ENCODE measurements at places on chromosomes 6 and 20. TPM values are rescaled to one million over a fixed set of nuclear protein-coding genes. Genes with fewer than 3 reads are reported as not detected.

DNA sequence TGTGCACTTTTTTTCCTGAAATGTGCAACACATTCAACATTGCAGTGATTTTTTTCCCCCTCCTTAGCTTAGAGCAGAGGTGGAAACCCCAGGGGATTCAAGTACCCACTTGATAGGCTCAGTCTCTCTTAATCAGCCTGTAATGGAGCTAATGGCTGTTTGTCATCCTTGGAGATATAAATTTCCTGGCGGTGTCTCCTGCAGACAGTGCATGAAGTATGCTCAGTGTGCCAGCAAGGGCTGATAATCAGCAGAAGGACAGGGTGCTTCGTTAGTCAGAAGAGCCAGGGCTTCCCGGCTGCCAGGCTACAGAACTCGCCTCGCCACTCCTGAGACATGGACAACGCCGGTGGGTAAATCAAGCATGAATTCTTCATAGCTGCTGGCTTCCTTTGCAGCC, 69.8 kb upstream of the PHACTR2 start:
- H3K4me1 ChIP-seq, result no peaks in the 10 kb centered on the region
- H3K36me3 ChIP-seq, result no peaks in the 10 kb centered on the region
- no peak overlapping the region for H3K4me3 ChIP-seq
- H3K27me3 ChIP-seq, result no peaks in the 10 kb centered on the region

DNA sequence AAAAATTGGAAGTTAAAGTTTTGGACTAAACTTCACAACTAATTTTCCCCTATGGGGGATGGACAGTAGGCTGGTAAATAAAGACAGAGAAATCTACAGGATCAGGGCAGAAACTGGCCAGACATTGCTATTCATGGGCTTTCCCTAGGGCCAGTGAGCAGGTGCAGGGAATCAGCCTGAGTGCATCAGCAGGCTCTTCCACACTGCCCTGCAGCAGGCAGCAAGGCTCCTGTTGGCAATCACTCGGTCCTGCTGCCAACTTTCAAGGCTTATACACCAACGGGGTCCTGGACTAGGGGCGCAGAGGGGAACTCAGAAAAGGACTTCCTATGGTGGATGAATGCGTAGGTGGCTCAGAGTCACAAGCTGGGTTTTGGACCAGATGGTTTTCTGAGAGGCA, 59.8 kb upstream of the NHSL1 start:
- H3K4me3 ChIP-seq, result no peak overlapping the region
- H3K27ac ChIP-seq, result no peak overlapping the region
- DNase-seq, result no peak
- H3K4me1 ChIP-seq, result peaks cover 12% of the 10 kb centered on the region
- H3K27me3 ChIP-seq, result no peaks in the 10 kb centered on the region

GRCh38 chr20:47727170-47727880, 58.0 kb downstream of the SULF2 start:
- H3K27me3 ChIP-seq, result no peaks in the 10 kb centered on the region
- DNase-seq, result no peak
- H3K27ac ChIP-seq, result no peak overlapping the region
- peaks cover 15% of the 10 kb centered on the region for H3K4me1 ChIP-seq
- H3K4me3 ChIP-seq, result no peak overlapping the region

DNA sequence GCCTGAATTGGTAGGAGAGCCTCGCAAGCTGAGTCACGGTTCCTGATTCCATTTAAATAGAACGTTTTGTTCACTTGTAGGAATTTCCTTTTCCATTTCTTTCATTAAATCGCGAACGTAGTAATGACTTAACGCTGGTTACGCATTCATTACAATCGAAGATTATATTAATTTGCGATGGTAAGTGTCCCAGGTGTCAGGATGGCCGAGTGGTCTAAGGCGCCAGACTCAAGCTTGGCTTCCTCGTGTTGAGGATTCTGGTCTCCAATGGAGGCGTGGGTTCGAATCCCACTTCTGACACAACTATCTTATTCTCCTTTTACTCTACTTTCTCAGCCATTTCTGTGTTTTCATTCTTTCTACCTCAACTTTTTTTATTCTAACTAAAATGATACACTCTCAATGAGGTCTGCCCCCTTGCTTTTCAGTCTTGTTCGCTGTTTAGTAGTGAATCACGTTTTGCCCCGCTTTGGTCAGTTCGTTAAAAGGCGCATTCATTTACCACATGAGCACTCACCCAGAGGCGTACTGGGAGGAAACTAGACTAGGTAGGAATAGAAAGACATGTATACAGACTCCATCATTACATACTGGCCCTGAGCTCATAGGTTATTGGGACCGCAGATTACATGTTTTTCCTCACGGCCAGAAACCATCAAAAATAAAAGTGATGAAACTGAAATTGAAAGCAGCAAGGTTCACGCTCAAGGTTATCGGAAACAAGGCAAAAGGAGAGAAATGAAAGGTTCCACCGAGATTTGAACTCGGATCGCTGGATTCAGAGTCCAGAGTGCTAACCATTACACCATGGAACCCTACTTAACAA, 17.3 kb upstream of the TRIM27 start:
- H3K4me1 ChIP-seq, result no peaks in the 10 kb centered on the region
- H3K4me3 ChIP-seq, result peak overlapping the region; percentile 68

GRCh38 chr6:109238396-109238795, 143.1 kb downstream of the CEP57L1 start:
- H3K4me1 ChIP-seq, result no peaks in the 10 kb centered on the region
- H3K27ac ChIP-seq, result no peak overlapping the region
- no peak for DNase-seq
- no peak overlapping the region for H3K4me3 ChIP-seq
- H3K36me3 ChIP-seq, result no peaks in the 10 kb centered on the region
- no peaks in the 10 kb centered on the region for H3K27me3 ChIP-seq

DNA sequence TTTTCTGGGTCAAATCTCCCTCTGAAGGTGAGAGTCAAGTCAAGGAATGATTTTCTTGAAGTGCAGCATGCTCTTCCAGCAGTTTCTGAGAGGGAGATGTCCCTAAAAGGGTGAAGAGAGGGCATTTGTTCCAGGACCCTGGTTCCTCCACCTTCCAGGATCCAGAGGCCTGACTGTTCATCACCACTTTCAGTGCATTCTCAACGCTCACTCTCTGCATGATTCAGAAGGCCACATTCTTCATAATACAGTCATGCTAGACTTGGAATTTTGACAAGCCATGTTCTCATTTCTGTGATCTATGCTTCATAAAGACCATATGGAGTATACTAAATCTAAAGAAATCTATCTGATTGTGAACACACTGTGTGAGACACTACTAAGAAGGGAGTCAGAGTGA, 85.1 kb downstream of the PDE7B start:
- no peak for DNase-seq
- H3K4me3 ChIP-seq, result no peak overlapping the region
- H3K4me1 ChIP-seq, result no peaks in the 10 kb centered on the region

- DNase-seq, result no peak
- no peaks in the 10 kb centered on the region for H3K4me1 ChIP-seq
- peaks cover 6% of the 10 kb centered on the region for H3K27me3 ChIP-seq
- H3K27ac ChIP-seq, result no peak overlapping the region
Measured at GRCh38 chr6:134642819-134643218, 307.1 kb downstream of the ALDH8A1 start.

DNA sequence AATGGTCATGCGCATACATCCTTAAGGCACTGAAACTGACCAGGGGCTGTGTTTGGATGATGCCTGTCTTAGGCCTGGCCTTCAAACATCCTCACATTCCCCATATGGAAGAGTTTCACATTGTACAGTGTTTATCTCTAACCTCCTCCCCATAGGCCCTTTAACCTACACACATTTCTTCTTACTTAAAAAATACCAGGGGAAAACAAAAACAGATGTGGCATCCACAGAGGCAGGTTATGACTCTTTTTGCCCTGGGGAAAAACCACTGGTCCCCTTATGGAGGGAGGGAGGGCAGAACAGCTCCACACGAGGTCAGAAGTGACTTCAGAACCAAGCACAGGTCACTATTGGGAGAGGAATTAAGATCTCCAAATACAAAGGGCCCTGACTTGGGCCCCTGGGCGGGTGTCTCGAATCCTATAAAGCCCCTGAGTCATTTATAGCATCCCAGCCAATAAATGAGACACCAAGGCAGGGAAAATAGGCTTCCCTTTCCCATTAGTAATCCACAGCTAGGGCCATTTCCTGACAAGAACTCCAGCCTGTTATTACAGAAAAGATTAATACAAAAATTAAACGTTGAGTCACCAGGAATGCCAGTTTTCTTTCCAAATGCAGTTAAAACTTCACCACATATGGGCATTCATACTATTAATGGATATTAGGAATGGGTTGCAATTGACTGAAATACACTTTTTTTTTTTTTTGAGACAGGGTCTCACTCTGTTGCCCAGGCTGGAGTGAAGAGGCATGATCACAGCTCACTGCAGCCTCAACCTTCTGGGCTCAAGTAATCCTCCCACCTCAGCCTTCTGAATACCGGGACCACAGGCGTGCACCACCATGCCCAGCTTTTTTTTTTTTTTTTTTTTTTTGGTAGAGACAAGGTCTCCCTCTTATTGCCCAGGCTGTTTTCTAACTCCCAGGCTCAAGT, 107.2 kb downstream of the ATP9A start:
- H3K27me3 ChIP-seq, result peaks cover 40% of the 10 kb centered on the region
- no peak overlapping the region for H3K27ac ChIP-seq
- no peak for DNase-seq
- H3K36me3 ChIP-seq, result no peaks in the 10 kb centered on the region
- no peak overlapping the region for H3K4me3 ChIP-seq

DNA sequence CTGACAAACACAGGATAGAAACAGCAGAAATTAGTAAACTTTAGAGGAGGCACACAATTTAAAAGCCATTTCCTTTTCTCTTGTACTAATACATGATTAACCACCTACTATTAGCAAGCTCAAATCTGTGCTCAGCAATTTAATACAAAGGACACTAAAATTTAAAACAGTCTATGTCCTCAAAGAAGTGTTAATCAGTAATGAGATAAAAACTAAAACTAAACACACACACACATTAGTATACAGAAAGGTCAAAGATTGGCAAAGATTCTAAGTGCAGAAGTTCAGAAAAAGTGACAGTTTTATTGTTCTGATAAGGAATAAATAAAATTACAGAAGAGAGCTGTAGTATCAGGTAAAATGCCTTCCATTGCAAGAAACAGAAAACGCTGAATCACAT, 73.9 kb upstream of the RUNX2 start:
- no peak overlapping the region for H3K4me3 ChIP-seq
- no peaks in the 10 kb centered on the region for H3K36me3 ChIP-seq
- H3K27ac ChIP-seq, result no peak overlapping the region
- H3K27me3 ChIP-seq, result no peaks in the 10 kb centered on the region

DNA sequence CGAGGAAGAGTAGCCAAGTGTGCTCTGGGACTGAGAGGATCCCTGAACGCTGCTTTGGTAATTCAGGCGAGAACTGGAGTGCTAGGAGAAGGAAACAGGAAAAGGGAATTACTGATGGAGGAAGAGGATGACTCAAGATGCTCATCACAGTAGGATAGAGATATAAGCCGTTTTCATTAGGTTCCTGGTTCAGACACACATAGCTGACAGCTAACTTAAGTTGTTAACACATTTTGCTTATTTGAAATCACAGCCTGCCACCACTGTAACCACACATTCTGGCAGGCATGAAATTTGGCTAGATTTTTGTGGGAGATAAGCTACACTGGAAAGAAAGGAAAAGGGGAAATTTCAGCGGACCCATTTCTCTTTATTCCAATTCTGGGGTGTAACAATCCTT, 138.2 kb upstream of the SLC22A16 start:
- no peaks in the 10 kb centered on the region for H3K27me3 ChIP-seq
- peaks cover 13% of the 10 kb centered on the region for H3K4me1 ChIP-seq
- no peak overlapping the region for H3K4me3 ChIP-seq
- H3K36me3 ChIP-seq, result no peaks in the 10 kb centered on the region
- DNase-seq, result no peak

DNA sequence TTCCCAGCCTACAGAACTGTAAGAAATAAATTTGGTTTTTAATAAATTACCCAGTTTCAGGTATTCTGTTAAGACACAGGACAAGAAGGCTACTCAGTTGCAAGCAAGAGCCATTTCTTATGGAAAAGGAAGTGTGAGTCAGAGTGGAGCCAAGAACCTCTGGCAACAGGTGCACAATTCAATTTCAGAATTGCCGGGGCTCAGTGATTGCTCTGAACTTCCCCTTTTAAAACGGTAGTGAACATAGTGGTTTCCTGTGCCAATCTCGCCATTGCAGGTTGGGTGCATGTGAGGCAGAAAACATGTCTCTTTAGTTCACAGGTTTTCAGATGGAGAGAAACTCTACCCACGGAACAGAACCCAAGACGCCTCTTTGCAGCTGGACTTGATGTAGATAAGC, 16.4 kb downstream of the PIGT start:
- H3K27me3 ChIP-seq, result no peaks in the 10 kb centered on the region
- DNase-seq, result no peak
- H3K27ac ChIP-seq, result no peak overlapping the region
- H3K4me1 ChIP-seq, result 0 out of 2 replicates have a peak, but pooled peaks cover 2% of the 10 kb centered on the region
- peaks cover 3% of the 10 kb centered on the region for H3K36me3 ChIP-seq
- H3K4me3 ChIP-seq, result no peak overlapping the region

GRCh38 chr6:161242779-161243693, 30.8 kb downstream of the AGPAT4 start:
- peak; percentile 27 for DNase-seq
- no peak overlapping the region for H3K4me3 ChIP-seq
- H3K4me1 ChIP-seq, result peaks cover 4% of the 10 kb centered on the region
- no peak overlapping the region for H3K27ac ChIP-seq
- H3K27me3 ChIP-seq, result no peaks in the 10 kb centered on the region

DNA sequence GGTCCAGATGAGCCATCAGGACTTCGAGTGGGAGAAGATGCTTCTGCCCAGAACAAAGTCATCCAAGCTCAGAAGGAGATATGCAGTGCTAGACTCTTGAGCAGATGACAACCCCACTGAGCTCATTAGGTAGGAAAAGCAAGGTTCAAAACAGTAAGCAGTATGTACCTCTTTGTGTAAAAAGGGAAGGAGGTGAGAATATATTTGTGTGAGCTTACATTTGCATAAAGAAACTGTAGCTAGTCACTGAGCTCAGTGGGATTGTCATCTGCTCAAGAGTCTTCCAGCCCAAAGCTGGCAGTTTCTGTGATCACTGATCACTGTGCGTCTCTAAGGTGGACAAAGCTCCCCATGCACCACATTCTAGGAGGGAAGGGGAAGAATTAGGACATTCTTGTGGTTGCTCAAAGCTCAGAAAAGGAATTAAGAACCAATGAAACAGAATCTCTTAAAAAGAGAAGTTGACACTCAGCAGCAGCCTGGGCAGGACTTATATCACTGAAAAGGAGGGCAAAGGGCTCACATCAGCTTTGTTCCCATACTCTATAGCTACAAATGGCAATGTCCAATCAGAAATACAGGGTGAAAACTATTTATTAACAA, 90.0 kb upstream of the MAFB start:
- peaks cover 17% of the 10 kb centered on the region for H3K27me3 ChIP-seq
- H3K4me1 ChIP-seq, result no peaks in the 10 kb centered on the region
- no peak for DNase-seq
- H3K36me3 ChIP-seq, result no peaks in the 10 kb centered on the region

DNA sequence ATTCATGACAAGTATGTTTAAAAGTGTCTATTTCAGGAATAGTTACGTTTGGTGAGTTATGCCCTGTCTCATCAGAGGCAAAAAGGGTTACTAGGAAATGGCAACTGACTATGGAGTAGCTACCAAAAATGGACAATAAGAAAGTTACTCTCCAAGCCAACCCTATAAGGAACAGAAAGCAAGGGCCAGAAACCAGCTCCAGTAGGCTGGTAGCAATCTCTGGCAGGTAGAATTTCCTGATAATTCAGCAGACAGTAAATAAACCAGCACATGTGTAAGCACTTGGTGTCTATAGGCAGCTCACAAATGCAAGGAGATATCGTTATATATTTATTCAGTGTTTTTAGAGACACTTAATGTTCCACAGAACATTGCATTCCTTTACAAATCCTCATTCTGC, 20.3 kb downstream of the SOX4 start:
- DNase-seq, result no peak
- H3K36me3 ChIP-seq, result no peaks in the 10 kb centered on the region
- no peaks in the 10 kb centered on the region for H3K27me3 ChIP-seq
- H3K27ac ChIP-seq, result no peak overlapping the region
- H3K4me1 ChIP-seq, result no peaks in the 10 kb centered on the region

Gene SLC22A23
- 0.81 TPM for total RNA-seq

Gene BANF2
- not detected for total RNA-seq

Gene HMGN4
- total RNA-seq, result 53.8 TPM

Gene CEP43
- 60.2 TPM for total RNA-seq

Gene MYLK4
- 3.0 TPM for total RNA-seq
